ENCODE measurements at places on chromosomes 4 and X.

DNA sequence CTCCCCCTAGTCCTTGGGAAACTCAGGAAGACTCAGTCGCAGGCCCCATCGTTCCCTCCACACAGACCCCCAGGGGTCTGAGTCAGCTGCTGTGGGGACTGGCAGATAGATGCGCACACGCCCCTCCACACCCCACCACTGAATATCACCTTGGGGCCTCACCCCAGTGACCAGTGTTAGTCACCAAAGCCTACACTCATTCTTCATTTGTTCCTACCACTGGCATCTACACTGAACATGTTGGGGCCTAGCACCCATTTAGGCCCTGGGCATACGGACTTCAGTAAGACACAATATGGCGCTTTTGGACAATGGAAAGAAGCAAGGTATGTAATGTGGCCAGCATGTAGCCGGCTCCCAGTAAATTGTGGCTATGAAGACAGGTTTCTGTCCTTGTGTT, 154.1 kb upstream of the PJA1 start:
- H3K4me1 ChIP-seq = no peaks in the 10 kb centered on the region
- no peak overlapping the region for H3K27ac ChIP-seq
- no peaks in the 10 kb centered on the region for H3K27me3 ChIP-seq
- DNase-seq = no peak
- H3K36me3 ChIP-seq = no peaks in the 10 kb centered on the region

DNA sequence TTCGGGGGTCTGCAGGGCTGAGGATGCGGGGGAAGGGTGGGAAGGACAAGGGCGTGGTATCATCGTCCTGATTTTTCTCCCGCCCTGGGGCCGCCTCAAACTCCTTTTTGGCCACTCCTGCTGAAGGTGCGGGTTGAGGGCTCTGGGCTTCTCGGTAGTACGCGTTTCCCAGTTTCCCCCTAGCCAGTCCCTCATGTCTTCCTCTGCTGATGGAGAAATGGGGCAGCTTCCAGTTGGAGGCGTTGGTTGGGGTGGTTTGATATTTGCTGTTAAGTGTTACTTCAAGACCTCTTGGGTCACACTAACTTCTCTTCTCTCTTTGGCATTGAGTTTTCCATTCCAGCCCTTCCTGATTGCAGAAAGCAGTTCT, 482 bp downstream of the GSTCD start:
- H3K4me3 ChIP-seq = peak overlapping the region; percentile 97
- no peak for DNase-seq
- no peaks in the 10 kb centered on the region for H3K27me3 ChIP-seq
- peak overlapping the region; percentile 95 for H3K27ac ChIP-seq
- no peaks in the 10 kb centered on the region for H3K36me3 ChIP-seq
- peaks cover 26% of the 10 kb centered on the region for H3K4me1 ChIP-seq

- no peaks in the 10 kb centered on the region for H3K4me1 ChIP-seq
- no peak overlapping the region for H3K27ac ChIP-seq
- no peak for DNase-seq
- H3K27me3 ChIP-seq = no peaks in the 10 kb centered on the region
These were observed 8.9 kb upstream of the NAA11 start for GRCh38 chr4:79334783-79335182.

- no peak overlapping the region for H3K4me3 ChIP-seq
- H3K27ac ChIP-seq = peak overlapping the region; percentile 32
- DNase-seq = no peak
- H3K36me3 ChIP-seq = no peaks in the 10 kb centered on the region
These were observed 517.1 kb upstream of the ZFP42 start for GRCh38 chr4:187478292-187479140.

DNA sequence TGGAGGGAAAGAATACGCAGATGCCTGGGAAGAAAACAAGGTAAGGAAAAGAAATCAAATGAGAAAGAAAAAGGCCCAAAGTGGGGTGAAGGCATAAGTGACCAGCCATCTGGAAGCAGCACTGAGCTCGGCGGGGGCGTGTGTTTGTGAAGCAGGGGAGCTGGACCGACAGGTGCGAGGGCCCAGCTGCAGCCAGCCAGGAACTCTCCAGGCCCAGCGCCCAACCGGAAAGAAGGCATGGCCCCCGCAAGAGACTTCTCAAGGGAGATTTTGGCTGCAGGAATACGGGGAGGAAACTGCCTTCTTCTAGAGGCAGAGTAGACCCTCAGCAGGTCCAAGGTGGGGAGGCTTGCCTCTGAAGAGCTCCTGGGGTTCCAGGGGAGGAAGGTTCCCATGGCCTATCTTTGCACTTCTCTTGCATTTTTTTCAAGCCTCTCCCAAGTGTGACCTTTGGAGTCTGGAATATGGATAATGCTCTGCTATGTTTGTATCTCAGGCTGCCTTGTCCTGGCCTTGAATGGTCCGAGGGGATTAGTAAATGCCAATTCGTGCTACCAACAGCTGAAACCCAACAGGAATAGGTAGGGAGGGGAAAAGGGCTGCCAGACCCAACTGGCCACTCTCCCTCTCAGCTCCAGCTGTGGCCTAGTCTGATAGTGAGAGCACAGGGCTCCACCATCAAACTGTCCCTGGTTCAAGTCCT, 10.8 kb upstream of the CITED1 start:
- no peak overlapping the region for H3K27ac ChIP-seq
- no peaks in the 10 kb centered on the region for H3K36me3 ChIP-seq
- H3K4me3 ChIP-seq = no peak overlapping the region
- no peak for DNase-seq

GRCh38 chr4:138537731-138538490, 295.8 kb upstream of the SLC7A11 start:
- H3K4me1 ChIP-seq = no peaks in the 10 kb centered on the region
- H3K36me3 ChIP-seq = no peaks in the 10 kb centered on the region
- H3K27me3 ChIP-seq = peaks cover 3% of the 10 kb centered on the region
- no peak overlapping the region for H3K4me3 ChIP-seq
- no peak for DNase-seq

DNA sequence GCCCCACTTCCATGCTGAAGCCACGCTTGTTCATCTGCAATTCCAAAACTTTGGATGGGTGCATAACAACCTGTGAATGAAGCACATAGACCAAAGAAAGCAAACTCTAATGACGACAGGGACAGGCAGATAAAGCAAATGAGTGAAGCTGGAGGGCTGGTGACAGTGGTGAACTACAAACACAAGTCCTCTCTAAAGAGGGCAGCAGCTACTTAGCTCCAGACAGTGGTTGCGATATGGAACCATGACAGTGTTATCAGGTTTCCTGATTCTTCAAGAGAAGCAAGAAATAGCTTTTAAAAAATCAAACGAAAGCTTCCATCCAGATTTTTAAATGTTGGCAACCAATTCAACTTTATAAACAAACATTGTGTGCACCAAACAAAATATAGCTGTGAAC, 23.8 kb downstream of the NOX1 start:
- H3K27me3 ChIP-seq = no peaks in the 10 kb centered on the region
- no peak overlapping the region for H3K4me3 ChIP-seq
- H3K36me3 ChIP-seq = no peaks in the 10 kb centered on the region
- no peak overlapping the region for H3K27ac ChIP-seq
- H3K4me1 ChIP-seq = peaks cover 11% of the 10 kb centered on the region
- DNase-seq = no peak

DNA sequence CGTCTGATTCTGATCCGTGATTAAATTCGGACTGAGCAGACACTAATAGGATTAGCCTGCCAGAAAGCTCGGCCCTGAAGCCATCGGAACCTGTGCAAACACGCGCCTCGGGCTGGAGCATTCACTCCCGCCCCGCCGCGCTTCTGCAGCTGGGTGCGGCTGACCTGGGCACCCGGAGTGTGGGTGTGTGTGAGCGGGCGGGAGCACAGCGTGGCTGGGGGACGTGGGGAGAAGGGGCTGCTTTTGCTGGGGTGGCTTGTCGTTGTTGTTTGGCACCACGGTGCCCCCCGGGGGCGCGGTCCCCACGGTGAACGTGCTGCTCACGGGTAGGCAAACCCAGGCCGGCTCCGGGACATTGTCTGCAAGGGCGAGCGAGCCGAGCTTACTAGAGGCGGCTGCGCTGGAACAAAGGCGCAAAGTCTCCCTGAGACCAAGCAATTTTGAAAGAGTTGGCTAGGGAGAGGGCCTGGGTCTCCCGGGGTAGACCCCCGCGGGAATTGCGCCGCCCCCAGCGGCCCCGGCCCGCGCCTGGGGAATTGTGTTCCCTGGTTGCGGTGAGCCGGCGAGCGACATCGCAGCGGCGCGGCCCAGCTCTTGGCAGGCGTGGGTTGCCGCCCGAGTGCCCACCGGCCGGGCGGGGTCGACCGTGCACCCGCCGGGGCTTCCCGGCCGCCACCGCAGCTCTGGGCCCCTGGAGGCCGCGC, 1.4 kb downstream of the MAMLD1 start:
- peak overlapping the region; percentile 89 for H3K4me3 ChIP-seq
- H3K27me3 ChIP-seq = peaks cover 23% of the 10 kb centered on the region
- H3K4me1 ChIP-seq = peaks cover 26% of the 10 kb centered on the region
- peak overlapping the region; percentile 59 for H3K27ac ChIP-seq
- no peaks in the 10 kb centered on the region for H3K36me3 ChIP-seq
- peak; percentile 55 for DNase-seq

GRCh38 chr4:31089815-31090214, 369.6 kb downstream of the PCDH7 start:
- H3K4me1 ChIP-seq = no peaks in the 10 kb centered on the region
- no peak overlapping the region for H3K4me3 ChIP-seq
- no peaks in the 10 kb centered on the region for H3K36me3 ChIP-seq
- DNase-seq = no peak
- H3K27me3 ChIP-seq = no peaks in the 10 kb centered on the region

- H3K4me3 ChIP-seq = no peak overlapping the region
- no peak overlapping the region for H3K27ac ChIP-seq
- no peaks in the 10 kb centered on the region for H3K4me1 ChIP-seq
These were observed 30.1 kb downstream of the TEX13A start for GRCh38 chrX:105190252-105190853.

GRCh38 chr4:71283642-71284257, 55.1 kb upstream of the SLC4A4 start:
- no peaks in the 10 kb centered on the region for H3K36me3 ChIP-seq
- H3K27ac ChIP-seq = no peak overlapping the region
- H3K27me3 ChIP-seq = peaks cover 7% of the 10 kb centered on the region
- DNase-seq = no peak
- no peaks in the 10 kb centered on the region for H3K4me1 ChIP-seq

- no peaks in the 10 kb centered on the region for H3K4me1 ChIP-seq
- H3K36me3 ChIP-seq = no peaks in the 10 kb centered on the region
- H3K27me3 ChIP-seq = no peaks in the 10 kb centered on the region
- no peak overlapping the region for H3K27ac ChIP-seq
- DNase-seq = no peak
These were observed 359.5 kb downstream of the DTHD1 start for GRCh38 chr4:36640876-36641275.

- no peak overlapping the region for H3K27ac ChIP-seq
- no peaks in the 10 kb centered on the region for H3K4me1 ChIP-seq
- H3K4me3 ChIP-seq = no peak overlapping the region
- peaks cover 36% of the 10 kb centered on the region for H3K27me3 ChIP-seq
These were observed 11.2 kb upstream of the SYTL4 start for GRCh38 chrX:100743009-100743607.

- H3K27ac ChIP-seq = no peak overlapping the region
- H3K36me3 ChIP-seq = no peaks in the 10 kb centered on the region
- DNase-seq = no peak
- H3K4me3 ChIP-seq = no peak overlapping the region
These were observed 386.7 kb downstream of the SPRY1 start for GRCh38 chr4:123783151-123783790.

DNA sequence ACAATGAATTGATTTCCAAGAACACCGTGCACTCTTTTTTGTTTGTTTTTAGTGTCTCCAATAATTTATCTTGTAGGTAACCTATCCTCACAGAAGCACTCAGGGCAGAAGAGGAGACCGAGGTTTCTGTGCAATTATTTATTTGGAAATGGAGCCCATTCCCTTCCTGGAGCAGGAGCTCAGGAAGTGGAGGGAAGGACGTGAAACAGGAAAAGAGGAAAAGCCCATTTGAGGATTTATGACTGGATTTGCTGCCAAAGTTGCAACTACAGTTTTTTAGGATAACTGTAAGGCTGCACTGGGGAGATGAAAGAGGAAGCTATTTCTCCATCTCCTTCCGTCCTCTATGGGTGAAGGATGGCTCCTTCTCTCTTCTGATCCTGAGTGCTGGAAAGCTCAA, 31.7 kb upstream of the MXRA5 start:
- H3K4me1 ChIP-seq = no peaks in the 10 kb centered on the region
- no peaks in the 10 kb centered on the region for H3K27me3 ChIP-seq
- no peak overlapping the region for H3K4me3 ChIP-seq
- no peak for DNase-seq

DNA sequence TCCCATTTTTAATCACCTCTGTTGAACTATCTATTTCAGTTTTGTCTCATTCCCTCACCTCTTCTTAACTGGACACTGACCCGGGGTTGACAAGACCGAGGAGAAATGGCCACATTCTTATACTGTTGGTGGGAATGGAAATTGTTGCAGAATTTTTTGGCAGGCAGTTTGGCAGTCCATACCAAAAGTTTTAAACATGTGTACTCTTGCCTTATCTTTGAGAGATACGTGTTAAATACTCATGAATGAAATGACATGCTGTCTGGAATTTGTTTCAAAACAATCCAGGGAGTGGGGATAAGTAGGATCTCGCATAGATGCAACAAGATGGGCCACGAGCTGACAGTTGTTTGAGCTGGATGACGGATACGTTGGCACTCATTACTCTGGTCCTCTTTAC, 12.1 kb downstream of the FGFBP1 start:
- peaks cover 5% of the 10 kb centered on the region for H3K4me1 ChIP-seq
- no peaks in the 10 kb centered on the region for H3K36me3 ChIP-seq
- DNase-seq = no peak

GRCh38 chrX:10938365-10938923, 172.7 kb upstream of the HCCS start:
- no peak overlapping the region for H3K4me3 ChIP-seq
- no peaks in the 10 kb centered on the region for H3K27me3 ChIP-seq
- no peaks in the 10 kb centered on the region for H3K4me1 ChIP-seq
- no peak for DNase-seq
- H3K36me3 ChIP-seq = no peaks in the 10 kb centered on the region
- no peak overlapping the region for H3K27ac ChIP-seq

DNA sequence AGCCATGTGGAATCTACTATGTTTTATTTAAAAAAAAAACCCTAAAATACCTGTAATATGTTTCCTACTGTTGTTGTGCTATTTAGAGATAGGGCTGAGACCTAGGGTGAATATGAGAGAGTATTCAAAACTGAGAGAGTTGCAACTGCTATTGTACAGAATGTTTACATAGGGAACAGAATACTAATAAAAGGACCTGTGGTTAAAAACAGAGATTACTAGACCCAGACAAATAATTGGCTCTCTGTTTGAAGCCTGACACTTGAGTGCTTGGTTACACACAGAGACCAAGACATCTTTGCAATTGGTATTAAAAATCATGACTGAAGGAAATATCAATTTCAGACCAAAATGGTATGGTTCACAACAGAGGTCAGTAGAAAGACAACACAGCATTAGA, 278.9 kb upstream of the GIMD1 start:
- H3K27ac ChIP-seq = no peak overlapping the region
- H3K36me3 ChIP-seq = no peaks in the 10 kb centered on the region
- DNase-seq = no peak
- no peak overlapping the region for H3K4me3 ChIP-seq

- H3K36me3 ChIP-seq = no peaks in the 10 kb centered on the region
- H3K4me1 ChIP-seq = peaks cover 78% of the 10 kb centered on the region
- DNase-seq = no peak
- no peaks in the 10 kb centered on the region for H3K27me3 ChIP-seq
These were observed 7.2 kb downstream of the SH3BP2 start for GRCh38 chr4:2799971-2800690.

- H3K4me1 ChIP-seq = peaks cover 36% of the 10 kb centered on the region
- H3K27me3 ChIP-seq = no peaks in the 10 kb centered on the region
- peaks cover 5% of the 10 kb centered on the region for H3K36me3 ChIP-seq
- H3K4me3 ChIP-seq = peak overlapping the region; percentile 90
These were observed 1.5 kb downstream of the COX18 start for GRCh38 chr4:73067971-73068394.

Measured in naive B cell (primary cell).